ENCODE measurements at places on chromosomes 7 and 10.

GRCh38 chr7:112056409-112056808 lies 149.8 kb downstream of the DOCK4 start:
- DNase-seq: no peak

- DNase-seq: no peak
These were observed 98.9 kb downstream of the LHPP start for GRCh38 chr10:124560377-124561105.

GRCh38 chr7:18724318-18724717 lies 228.8 kb downstream of the HDAC9 start:
- no peak for DNase-seq

- DNase-seq: no peak
These were observed 83.7 kb upstream of the KDM7A start for GRCh38 chr7:140260352-140261104.

DNA sequence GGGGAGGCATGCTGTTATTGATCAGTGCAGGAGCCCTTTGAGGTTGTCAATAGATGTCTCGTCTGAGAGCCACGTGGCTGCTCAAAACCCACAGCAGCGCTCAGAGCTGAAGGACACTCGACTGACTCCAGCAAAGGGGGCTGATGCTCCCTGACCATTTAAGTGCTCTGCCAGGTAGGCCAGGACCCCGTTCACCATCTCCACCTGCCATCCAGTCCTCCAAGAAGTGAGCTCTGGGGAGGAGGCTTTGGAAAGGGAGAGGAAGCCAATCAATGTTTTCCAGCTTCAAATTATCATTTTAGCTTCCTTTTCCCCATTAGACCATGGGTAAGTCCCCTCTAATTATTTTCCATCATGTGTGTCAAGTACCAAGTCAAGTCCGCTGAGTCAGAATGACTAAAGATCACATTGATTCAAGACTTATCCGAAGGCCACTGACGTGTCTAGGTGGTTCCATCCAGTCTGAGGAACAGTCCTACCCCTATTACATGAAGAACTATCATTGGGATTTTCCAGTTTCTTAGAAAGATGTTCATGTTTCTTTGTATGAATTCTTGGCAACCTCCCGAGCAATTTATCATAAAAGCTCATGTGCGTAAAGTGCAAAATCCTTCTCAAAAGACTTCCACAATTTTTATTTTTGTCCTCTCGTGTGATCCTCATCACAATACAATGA lies 302.6 kb upstream of the LYZL1 start:
- no peak for DNase-seq

DNA sequence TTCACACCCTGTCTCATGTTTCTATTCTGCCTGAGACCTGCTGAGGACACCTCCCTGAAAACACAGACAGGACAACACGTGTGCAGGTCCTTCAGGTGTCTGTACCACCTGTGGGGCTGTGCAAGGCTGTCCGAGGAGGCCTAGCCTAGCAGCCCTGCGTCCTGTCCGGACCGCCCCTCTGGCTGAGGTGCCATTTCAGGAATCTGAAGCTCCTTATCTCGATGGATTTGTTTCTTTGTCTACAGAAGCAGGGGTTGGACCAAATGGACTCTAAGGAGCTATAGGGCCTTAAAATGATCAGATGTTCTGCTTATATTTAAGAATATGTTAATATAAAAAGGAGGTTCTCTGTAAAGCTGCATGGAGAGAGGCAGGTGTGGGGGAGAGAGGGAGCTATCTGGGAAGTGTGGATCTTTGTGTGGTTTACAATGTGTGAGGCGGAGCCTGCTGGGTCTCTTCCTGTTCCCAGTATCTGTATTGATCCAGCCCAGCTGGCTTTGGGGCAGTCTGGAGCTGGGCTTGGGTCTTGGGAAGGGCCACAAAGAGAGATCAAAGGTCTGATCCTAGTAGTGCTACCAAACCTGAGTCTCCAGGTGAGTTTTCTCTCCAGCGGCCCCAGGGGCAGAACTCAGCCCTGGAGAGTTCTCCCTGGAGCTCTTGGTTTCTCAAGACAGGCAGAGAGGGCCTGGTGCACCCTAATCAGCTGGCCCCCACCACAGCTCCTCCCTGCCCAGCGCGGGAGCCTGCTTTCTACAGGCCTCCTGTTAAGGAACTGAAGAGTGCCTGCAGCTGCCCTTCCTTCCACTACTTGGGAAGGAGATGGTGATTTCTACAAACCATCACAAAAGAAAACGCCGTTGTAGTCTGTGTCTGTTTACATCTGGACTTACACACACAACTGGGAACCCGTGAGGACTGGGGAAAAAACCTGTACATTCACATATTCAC lies 3.4 kb upstream of the MNX1 start:
- no peak for DNase-seq

- no peak for DNase-seq
These were observed 18.4 kb upstream of the SORCS3 start for GRCh38 chr10:104622598-104623209.

DNA sequence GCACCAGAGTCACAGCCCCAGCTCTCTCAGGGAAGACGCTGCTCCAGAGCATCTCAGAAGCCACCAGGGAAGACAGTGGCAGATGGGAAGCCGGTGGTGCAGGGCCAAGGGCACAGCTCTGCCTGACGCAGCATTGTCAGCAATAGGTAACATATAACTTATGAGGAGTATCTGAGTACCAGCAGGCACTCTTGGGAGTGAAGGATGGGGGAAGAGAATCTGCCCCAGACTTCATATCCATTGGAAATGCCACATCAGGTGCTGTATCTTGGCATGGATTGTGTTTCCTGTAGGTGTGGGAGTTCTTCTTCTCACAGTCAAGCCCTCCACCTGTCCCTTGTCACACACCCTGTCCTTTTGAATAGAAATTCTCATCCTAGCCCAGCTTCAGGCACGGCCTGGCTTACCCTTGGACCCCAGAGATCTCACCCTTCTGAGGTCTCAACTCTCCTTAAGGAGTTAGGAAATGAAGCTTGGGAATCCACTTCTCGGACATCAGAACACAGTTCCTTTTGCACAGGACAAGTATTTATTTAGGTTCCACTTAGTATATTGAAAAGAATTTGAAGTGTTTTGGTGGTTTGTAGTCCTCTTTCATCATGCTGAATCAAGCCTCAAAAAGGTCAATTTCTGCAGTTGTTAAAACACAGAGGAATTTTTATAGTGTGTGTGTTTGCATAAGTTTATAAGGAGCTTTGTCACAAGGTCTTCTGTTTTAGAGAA lies 9.9 kb downstream of the EPDR1 start:
- no peak for DNase-seq

DNA sequence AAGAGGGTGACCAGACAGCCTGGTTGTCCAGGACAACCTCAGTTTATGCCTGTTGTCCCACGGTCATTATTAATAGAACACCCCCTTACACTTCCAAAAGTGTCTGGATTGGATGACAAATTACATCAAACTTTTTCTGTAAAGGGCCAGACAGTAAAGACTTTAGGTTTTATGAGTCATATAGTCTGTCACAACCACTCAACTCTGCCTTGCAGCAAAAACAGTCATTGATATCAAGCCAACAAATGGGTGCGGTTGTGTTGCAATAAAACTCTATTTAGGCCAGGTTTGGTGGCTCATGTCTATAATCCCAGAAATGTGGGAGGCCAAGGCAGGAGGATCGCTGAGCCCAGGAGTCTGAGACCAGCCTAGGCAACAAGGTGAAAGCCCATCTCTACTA lies 66.7 kb upstream of the ATP6V0A4 start:
- DNase-seq: no peak

GRCh38 chr10:48556065-48556464 lies 48.8 kb downstream of the ARHGAP22 start:
- DNase-seq: no peak

DNA sequence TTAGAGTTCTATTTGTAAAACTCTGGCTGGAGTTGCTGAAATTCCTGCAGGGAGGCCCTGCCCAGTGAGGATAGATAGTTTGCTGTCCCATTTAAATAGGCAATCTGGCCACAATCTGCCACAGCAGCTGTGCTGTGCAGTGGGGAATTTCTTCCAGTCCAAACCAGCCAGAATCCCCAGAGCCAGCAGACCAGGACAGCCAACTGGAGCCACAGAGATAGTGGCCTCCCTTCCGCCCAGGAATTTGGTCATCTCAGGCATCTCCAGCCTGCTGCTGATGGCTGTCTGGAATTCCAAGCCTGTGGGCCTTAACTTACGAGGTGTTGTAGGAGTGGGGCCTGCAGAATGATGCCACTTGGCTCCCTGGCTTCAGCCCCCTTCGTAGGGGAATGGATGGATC lies 643.4 kb downstream of the DNAJB9 start:
- no peak for DNase-seq

GRCh38 chr10:103080891-103081581 lies 112.0 kb downstream of the NT5C2 start:
- DNase-seq: no peak

DNA sequence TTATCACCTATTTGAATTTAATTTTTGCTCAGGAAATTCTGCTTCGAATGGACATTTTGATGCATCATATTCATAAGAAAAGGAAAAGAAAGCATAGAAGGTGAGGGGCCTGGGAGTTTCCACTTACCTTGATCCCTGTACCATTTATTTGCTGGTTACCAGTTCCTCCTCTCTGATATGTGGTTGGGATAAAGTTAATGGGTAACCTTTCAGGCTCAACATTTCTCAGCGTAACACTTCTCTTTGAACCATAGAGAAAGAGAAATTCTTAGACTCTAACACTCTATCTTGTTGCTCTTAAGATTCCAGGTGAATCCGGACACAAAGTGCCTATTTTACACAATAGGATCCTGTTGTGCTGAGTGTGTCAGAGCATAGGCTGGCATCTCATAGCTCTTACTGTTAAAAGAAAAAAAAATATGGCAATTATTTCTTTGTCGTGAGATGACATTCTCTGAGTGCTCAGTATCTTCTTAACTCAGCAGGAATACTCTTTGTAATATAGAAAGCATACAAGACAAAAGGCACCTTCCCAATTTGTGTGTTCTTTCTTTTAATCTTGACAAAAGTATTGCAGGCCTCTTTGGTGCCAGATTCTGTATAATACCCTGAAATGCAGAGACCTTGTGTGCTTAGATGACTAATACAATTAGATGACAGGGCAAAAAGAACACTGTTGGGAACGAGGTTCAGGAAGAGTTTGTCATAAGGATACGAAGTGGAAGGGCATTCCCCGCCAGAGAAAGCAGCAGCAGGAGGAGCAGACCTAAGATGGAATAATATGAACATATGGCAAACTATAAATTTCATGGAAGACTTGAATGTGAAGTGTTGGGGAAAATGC lies 689.6 kb downstream of the NRG3 start:
- DNase-seq: no peak

- no peak for DNase-seq
These were observed 29.3 kb downstream of the PRSS2 start for GRCh38 chr7:142800088-142800487.

- no peak for DNase-seq
These were observed 27.9 kb upstream of the CRTAC1 start for GRCh38 chr10:98058295-98058694.

DNA sequence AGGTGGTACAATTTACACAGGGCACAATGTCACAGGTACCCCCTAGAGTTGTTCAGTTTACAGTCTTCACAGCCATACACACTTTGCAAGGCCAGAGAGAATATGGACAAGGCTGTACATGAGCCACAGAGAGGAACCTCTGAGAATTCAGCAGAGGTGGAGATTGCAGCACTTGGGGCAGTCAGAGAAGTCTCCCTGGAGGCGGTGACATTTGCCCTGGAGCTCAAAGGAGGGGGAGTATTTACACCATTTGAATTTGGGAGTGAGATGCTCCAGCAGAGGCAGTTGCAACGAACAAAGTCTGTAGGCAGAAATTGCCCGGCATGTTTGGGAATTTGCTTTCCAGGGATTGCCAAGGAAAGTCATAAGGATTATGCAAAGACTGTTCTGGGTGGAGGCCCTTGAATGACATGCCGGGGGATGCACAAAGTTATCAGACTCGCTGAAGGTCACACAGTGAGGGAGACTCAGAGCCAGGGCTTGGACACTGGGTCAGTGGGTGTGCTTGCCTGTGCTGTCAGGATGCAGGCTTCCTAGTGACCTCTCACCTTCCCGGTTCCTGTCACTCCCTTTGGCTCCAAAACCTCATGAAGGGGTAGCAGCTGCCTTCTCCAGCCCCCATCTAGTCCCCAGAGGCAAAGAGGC lies 160.7 kb upstream of the PCBD1 start:
- DNase-seq: no peak

- no peak for DNase-seq
These were observed 3.9 kb downstream of the LFNG start for GRCh38 chr7:2523461-2523936.

GRCh38 chr10:64086083-64086767 lies 565.0 kb downstream of the REEP3 start:
- no peak for DNase-seq

DNA sequence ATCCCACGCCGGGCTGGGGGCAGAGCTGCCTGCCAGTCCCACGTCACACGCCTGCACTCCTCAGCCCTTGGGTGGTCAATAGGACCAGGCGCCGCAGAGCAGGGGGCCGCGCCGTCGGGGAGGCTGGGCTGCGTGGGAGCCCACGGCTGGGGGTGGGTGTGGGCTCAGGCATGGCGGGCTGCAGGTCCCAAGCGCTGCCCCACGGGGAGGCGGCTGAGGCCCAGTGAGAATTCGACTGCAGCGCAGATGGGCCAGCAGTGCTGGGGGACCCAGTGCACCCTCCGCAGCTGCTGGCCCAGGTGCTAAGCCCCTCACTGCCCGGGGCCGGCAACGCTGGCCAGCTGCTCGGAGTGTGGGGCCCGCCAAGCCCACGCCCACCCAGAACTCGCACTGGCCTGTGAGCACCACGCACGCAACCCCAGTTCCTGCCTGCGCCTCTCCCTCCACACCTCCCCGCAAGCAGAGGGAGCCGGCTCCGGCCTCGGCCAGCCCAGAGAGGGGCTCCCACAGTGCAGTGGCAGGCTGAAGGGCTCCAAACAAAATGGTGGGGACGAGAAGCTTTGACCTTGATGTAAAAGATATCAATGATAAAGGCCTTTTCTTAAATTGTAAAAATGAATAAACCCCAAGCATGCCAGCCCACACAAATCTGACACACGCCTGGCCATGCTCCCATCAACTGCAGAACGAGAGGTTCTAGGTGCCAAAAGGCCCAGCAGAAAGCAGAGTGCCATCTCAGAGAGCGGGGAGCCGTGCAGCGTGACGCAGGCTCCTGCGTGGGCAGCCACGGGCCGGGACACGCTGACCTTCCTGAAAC lies 255.5 kb downstream of the MAD1L1 start:
- no peak for DNase-seq

DNA sequence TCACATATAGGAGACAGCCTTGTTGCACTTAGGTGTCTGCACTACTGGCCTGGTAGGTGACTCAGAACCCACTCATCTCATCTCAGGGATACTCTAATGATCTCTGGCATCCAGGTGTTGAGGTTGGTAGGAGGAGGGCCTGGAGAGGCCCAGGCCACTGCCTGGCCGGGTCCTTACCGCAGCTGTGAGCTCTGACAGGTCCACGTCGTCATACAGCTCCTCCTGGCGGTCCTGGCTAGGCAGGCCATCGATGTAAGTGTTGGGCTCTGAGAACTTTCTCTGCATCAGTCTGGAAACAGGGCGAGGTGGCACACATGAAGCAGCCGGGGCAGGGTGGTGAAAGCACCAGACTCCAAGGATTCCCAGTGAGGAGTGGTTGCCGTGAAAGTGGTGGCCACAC lies 62.1 kb downstream of the VWA2 start:
- DNase-seq: no peak

GRCh38 chr10:120098232-120098930 lies 205.9 kb downstream of the SEC23IP start:
- no peak for DNase-seq

GRCh38 chr10:78118591-78118990 lies 84.9 kb downstream of the RPS24 start:
- no peak for DNase-seq

- no peak for DNase-seq
These were observed 290.5 kb upstream of the LRGUK start for GRCh38 chr7:133836666-133837065.
